ENCODE measurements at places on chromosomes 5 and 9.

GRCh38 chr5:15056988-15057592 is 185.5 kb upstream of the ANKH start:
- no peak for DNase-seq

GRCh38 chr5:85472749-85473148 is 1088.1 kb upstream of the EDIL3 start:
- no peak for DNase-seq

GRCh38 chr9:111195766-111196165 is 134.3 kb downstream of the OR2K2 start:
- no peak for DNase-seq

GRCh38 chr5:173581408-173582215 is 34.8 kb downstream of the BOD1 start:
- DNase-seq, result no peak

DNA sequence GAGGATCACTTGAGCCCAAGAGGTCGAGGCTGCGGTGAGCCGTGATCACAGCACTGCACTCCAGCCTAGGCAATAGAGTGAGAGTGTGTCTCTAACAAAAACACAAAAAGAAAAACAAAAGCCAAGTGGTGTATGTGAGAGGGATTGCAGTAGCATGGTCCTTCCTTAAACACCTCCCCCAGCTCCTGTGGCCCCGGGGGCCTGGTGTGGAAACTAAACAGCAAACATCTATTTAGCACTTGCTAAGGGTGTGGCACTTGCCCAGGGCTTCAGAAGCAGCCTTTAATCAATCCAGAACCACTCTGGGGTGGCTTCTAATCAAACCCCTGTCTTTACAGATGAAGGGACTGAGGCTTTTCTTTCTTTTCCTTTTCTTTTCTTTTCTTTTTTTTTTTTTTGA is 4.4 kb upstream of the FBP1 start:
- DNase-seq, result no peak
